RPMI8226 (cell line): ENCODE measurements at places on chromosomes 13 and 19.

GRCh38 chr19:30087381-30088138, 145.5 kb downstream of the URI1 start:
- no peak for DNase-seq

- DNase-seq = no peak
Observed at GRCh38 chr13:112653071-112653470, 36.8 kb upstream of the ATP11A start.

DNA sequence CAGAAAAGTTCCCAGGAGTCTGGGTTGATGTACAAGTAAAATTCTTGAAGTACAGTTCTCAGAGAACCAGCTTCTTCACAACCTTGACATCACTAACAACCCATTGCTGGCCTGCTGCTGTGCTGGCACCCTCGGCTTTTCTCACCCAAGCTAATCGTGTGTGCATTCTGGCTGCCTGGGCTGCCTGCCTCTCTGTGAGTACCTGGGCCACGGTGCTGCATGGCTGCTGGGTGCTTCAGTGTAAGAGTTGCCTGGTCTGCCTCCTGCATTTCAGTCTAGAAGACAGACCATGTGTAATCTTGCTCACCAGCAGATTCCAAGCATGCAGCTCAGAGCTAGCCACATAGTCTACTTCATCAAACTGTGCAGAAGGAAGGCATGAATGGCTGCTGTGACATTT, 50.5 kb upstream of the MEDAG start:
- DNase-seq = no peak

GRCh38 chr13:100667894-100668293, 6.7 kb downstream of the TMTC4 start:
- no peak for DNase-seq
